Cardiac ventricle fibroblast (primary cell): ENCODE measurements at places on chromosomes 5 and 9. TPM values are rescaled to one million over a fixed set of nuclear protein-coding genes. Genes with fewer than 3 reads are reported as not detected.

The COL23A1 gene
- total RNA-seq = 0.29 and 0.75 TPM in 2 replicates

The HTR4 gene
- total RNA-seq = 0.44 and 1.1 TPM in 2 replicates

The CCDC127 gene
- total RNA-seq = 6.0 and 6.1 TPM in 2 replicates

The FAM200C gene
- 2.4 and 3.2 TPM in 2 replicates for total RNA-seq

The TAF11L7 gene
- not detected in 2 replicates for total RNA-seq

The ANKDD1B gene
- 0.15 and 0.31 TPM in 2 replicates for total RNA-seq

The MZB1 gene
- not detected in 2 replicates for total RNA-seq

The ADAMTS2 gene
- total RNA-seq = 112 and 121 TPM in 2 replicates

The CTNND2 gene
- total RNA-seq = not detected in 2 replicates

The WDR31 gene
- total RNA-seq = 0.81 and 0.98 TPM in 2 replicates

The ATOSB gene
- 11.9 and 12.5 TPM in 2 replicates for total RNA-seq

The BNIP1 gene
- total RNA-seq = 8.8 and 12.0 TPM in 2 replicates

The NEUROG1 gene
- total RNA-seq = not detected in 2 replicates

The MLLT3 gene
- 13.2 and 17.5 TPM in 2 replicates for total RNA-seq

The BARHL1 gene
- not detected in 2 replicates for total RNA-seq

The NR2F1-AS1 gene
- 6.9 and 12.4 TPM in 2 replicates for total RNA-seq

The NUDT12 gene
- 7.8 TPM in 2 replicates for total RNA-seq

The CTXN3 gene
- total RNA-seq = not detected in 2 replicates

The PCDHGB7 gene
- total RNA-seq = 19.9 and 21.6 TPM in 2 replicates

The ADGRV1 gene
- 0.31 TPM in 1 of 2 replicates, not detected in the other for total RNA-seq

The PCDHB6 gene
- total RNA-seq = 0.06 and 0.39 TPM in 2 replicates

The NUTM2F gene
- total RNA-seq = not detected in 2 replicates

The C9orf153 gene
- 0.39 TPM in 1 of 2 replicates, not detected in the other for total RNA-seq

The NFIL3 gene
- total RNA-seq = 25.3 and 30.2 TPM in 2 replicates

The CCNJL gene
- 0.06 and 0.39 TPM in 2 replicates for total RNA-seq

The SLC34A1 gene
- not detected in 2 replicates for total RNA-seq

The IFNK gene
- total RNA-seq = not detected in 2 replicates

The SLC1A1 gene
- 16.2 and 18.7 TPM in 2 replicates for total RNA-seq

The ANKRD18B gene
- total RNA-seq = not detected in 2 replicates

The AQP3 gene
- 8.5 and 11.2 TPM in 2 replicates for total RNA-seq

The VPS13A gene
- 4.4 and 7.3 TPM in 2 replicates for total RNA-seq

The GPRIN1 gene
- 2.2 and 2.4 TPM in 2 replicates for total RNA-seq

The ACOT12 gene
- not detected in 2 replicates for total RNA-seq

The TMEM161B gene
- total RNA-seq = 8.7 and 15.7 TPM in 2 replicates

The ADGRD2 gene
- not detected in 2 replicates for total RNA-seq

The UBE2QL1 gene
- total RNA-seq = not detected in 2 replicates

The WNK2 gene
- total RNA-seq = not detected in 2 replicates

The CDKN2A gene
- total RNA-seq = 19.5 and 22.0 TPM in 2 replicates

The LAMC3 gene
- total RNA-seq = 3.2 and 4.0 TPM in 2 replicates

The CCL27 gene
- not detected in 2 replicates for total RNA-seq

The SPAG8 gene
- 1.4 TPM in 1 of 2 replicates, not detected in the other for total RNA-seq

The NPR3 gene
- total RNA-seq = 6.5 and 7.2 TPM in 2 replicates

The CCDC192 gene
- not detected in 2 replicates for total RNA-seq

The GPX3 gene
- total RNA-seq = 82.0 and 82.4 TPM in 2 replicates

The ZNF608 gene
- total RNA-seq = 32.4 and 35.3 TPM in 2 replicates

The FAM174A gene
- total RNA-seq = 18.1 and 21.8 TPM in 2 replicates

The GARIN3 gene
- total RNA-seq = not detected in 2 replicates

The MSX2 gene
- 4.4 and 7.0 TPM in 2 replicates for total RNA-seq

The PCDHGC3 gene
- total RNA-seq = 95.9 and 108 TPM in 2 replicates

The NTRK2 gene
- total RNA-seq = 1.1 and 1.2 TPM in 2 replicates

The MEGF10 gene
- 0.05 and 0.69 TPM in 2 replicates for total RNA-seq
